GM18507 (cell line): ENCODE measurements at places on chromosomes 11 and 22.

DNA sequence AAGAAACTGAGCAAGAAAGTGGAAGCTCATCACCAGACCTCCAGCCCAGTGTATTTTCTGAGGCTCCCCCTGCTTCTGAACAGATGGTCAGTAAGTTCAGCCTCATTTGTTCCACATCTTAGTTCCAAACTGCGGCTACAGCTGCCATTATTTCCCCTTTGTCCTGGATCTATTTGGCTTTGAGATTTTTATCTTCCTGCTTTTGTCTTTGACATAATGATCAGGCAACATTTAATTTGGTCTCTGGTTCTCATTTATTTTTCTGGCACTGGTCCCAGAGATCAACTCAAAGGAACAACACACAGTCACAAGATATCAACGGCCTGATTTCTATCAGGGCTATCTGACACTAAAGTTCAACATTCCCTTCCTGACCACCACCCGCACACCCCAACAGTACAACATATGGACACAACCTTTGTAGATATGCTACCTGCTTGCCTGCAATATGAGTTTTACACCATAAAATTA, 137.5 kb downstream of the FAM76B start:
- no peak for DNase-seq

- no peak for DNase-seq
These were observed 744.7 kb downstream of the KCNA4 start for GRCh38 chr11:29272019-29272654.

DNA sequence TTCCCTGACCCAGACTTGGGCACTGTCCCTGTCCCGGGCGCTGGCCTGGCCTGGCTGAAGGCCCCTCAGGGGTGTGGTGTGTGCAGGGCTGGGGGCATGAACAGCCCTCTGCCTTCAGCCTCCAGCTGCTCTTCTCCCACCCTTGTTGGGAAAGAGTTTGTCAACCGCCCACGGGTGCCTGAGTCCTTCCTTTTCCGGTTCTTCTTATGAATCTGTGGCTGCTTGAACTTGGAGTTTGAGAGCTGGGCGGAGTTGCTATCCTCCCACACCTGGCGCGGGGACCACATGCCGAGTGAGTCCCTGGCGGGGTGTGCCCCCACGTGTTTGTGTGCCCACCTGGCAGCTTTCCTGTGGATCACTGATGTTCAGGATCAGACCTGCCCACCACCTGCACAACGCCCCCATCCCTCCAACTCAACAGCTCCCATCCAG, 13.4 kb downstream of the NFAM1 start:
- no peak for DNase-seq

DNA sequence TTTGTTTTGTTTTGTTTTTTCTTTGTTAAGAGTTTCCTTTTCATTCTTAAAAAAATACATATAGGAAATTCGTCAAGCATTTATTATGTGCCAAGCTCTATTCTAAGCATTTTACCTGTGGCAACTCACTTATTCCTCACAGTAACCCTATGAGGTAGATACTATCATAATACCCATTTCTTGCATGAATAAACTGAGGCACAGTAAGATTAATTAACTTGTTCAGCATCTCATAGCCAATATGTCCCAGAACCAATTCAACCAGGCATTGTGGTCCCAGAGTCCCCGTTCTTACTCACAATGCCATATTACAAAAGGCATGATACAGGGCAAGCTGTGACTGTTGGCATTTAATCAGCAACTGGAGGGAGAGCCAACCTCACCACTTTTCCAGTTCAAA, 83.7 kb downstream of the RAB30 start:
- DNase-seq = no peak

- no peak for DNase-seq
These were observed 207.7 kb downstream of the CEP164 start for GRCh38 chr11:117535201-117535849.
